ENCODE measurements at places on chromosomes 2 and 18.

DNA sequence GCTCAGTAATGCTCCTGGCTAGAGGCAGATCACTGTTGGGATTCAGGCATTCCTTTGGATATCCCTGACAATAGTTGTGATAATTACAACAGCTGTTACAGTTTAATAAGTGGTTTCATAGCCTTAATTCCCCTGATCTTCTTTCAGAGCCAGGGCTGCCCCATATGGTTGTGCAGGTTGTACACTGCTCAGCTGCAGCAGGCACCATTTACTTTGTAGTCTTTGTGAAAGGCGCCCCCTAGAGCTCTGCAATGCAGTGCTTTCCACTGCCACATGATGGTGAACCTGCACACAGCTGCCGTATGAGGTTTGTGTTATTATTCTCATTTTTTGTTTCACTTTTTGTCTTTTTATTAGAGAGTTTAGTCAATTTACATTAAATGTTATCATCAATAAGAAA, 239.1 kb downstream of the KCNS3 start:
- no peak for DNase-seq

DNA sequence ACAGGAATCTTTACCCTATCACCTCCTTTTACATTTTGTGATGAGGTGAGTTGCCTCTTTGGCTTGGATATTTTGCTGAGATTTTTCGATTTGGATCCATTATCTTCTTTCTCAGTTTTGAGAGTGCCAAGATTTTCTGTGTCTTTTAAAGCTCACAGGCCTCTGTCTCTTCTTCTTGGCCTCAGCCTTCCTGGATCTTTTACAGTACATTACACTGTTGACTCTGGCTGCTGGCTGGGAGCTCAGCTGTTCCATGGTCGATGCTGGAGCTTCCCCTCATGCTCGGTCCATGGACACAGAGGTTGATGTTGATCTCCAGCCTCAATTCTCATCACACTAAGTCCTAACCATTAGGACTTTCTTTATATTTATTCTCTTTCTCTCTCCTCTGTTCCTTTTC, 332.8 kb upstream of the UBE2E3 start:
- DNase-seq = no peak

DNA sequence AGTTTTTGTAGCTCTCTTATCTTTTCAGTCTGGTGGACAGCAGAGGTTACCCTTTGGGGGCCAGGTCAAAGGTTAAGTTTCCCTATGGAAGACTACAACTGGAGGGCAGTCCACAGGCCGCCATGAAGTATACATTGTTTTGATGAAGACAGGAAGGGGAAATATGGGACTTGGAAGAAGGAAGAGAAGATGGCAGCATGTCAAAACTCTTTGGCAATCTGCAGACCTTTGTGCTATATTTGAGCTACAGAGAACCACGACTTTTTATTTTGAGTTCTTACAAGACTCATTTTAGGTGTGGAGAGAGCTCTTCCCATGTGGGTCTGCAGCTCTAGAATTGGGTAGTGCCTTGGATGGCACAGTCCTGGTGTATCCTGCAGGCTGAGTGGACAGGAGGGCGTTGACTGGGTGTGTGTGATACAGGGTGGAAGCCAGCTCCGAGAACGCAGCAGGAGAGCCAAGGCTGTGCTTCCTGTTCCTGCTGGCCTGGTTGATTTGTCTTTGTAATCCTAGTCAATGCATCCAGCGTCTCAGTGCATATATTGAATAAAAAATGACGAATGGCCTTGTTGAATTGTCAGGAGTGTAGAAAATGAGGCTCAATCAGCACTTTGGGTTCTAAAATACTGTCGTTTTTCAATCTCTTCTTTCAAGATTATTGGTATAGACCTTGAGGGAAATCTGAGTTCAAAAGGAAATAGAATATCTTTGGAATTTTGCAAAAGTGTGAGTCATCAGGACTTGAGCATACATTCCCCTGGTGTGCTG, 11.5 kb downstream of the ITGA6 start:
- DNase-seq = no peak

DNA sequence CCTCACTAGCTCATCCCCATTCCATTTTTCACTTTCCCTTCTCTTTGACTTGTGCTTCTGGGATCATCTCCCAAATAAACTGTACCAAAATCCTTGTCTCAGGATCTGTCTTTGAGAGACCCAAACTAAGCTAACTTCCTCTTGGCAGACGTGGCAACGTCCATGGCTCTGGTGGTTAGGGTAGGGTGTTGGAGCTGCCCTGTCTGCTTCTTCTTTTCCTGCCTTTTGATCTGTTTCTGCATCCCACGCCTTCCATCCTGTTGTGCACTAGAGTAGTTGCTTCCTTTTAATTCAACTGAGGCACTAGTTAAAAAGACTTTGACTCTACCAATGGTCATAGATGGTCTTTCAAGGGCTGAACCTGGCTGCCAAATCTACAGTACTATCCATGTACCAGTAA, 5.5 kb upstream of the MAP4K4 start:
- DNase-seq = no peak

GRCh38 chr2:232981356-232981755, 31.7 kb downstream of the NGEF start:
- peak; percentile 75 for DNase-seq

DNA sequence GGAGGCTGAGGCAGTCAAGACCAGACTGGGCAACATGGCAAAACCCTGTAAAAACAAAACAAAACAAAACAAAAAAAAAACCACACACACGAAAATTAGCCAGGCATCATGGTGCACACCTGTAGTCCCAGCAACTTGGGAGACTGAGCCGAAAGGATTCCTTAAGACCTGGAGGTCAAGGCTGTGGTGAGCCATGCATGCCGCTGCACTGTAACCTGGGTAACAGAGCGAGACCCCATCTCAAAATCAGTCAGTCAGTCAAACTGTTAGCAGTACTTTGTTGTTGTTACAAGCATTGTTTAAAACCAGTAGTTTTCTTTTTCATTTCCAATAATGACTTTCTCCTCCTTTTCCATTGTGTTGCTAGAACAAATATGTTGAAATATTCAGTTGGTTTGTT, 21.7 kb downstream of the EPB41L5 start:
- no peak for DNase-seq

All from lower leg skin (tissue), 4 donors.